ENCODE measurements at places on chromosomes 4 and X. TPM values are rescaled to one million over a fixed set of nuclear protein-coding genes. Genes with fewer than 3 reads are reported as not detected.
A peak's percentile ranks its signal among the peaks of the same experiment; 100 is the strongest.

DNA sequence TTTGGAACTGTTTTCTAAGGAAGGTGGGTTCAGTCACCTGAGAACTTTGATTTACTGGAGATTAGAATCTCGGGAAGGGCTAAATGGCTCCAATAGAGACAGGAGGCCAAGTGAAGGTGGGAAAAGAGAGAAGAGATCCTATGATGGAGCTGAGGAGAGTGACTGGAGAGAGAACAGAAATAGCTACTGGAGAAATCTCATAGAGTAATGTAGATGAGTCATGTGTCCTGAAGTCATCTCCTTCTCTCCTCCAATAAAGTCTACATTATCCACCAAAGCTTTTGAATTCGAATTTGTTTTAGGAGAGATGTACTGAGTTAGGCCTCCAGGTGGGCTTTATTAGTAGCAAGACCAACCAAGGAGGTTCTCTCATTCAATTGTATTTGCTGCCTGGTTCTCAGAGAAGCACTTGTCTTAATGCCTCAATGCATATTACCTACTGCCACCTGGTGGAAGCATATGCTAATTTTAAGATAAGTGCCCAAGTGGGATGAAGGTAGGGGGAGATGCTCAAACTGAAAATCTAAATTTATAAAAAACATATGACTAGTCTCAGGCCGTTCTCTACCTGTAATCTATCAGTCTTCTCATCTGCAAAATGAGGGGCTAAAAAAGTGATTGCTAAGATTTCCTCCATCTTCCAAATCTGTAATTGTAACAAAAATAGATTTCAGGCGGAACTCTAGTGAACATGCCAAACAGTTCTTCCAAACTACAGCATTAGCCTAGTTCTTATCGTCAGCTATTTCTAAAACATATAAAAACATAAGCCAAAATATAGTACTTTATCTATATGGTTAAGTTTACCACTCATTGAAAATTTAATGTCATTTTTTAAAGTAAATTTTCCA is 24.4 kb downstream of the TXK start:
- DNase-seq: peak; percentile 23

- no peak for DNase-seq
These were observed at the start of gene WAS for GRCh38 chrX:48683411-48683982. Gene WAS, plus strand, starts transcription at chrX:48683799. Its CDS starts 55 bp downstream, at chrX:48683854.

DNA sequence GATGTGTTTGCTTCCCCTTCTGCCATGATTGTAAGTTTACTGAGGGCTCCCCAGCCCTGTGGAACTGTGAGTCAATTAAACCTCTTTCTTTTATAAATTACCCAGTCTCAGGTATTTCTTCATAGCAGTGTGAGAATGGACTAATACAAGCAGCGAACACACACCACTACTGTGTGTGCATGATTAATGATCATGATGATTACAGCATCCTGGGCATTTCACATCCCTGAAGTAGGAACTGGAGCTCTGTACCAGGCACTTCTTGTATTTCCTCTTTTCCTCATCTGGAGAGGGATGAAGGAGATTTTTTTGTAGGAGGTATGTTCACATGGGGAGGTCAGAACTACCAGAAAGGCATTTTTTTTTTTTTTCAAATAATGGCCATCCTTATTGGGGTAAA is 60.8 kb downstream of the PPM1K start:
- no peak for DNase-seq

- DNase-seq: no peak
These were observed 384.9 kb downstream of the CENPC start for GRCh38 chr4:67160394-67160793.

DNA sequence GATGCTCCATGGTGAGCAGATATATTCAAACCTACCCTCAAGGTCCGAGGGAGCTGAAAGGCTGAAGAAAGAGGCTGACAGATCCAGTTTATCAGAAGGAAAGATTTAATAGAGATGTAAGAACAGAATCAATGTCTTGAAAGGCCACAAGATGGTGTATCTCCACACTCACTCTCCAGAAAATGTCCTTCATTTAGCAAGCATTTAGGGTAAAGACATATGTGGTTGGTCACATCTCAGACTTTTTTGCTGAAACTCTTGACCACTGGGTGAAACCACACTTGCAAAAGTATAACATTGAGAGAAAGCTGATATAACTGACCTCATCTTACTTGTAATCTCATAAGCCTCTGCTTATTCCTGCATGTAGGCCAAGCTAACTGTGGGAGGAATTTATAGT is 745.8 kb upstream of the GALNTL6 start:
- DNase-seq: no peak

DNA sequence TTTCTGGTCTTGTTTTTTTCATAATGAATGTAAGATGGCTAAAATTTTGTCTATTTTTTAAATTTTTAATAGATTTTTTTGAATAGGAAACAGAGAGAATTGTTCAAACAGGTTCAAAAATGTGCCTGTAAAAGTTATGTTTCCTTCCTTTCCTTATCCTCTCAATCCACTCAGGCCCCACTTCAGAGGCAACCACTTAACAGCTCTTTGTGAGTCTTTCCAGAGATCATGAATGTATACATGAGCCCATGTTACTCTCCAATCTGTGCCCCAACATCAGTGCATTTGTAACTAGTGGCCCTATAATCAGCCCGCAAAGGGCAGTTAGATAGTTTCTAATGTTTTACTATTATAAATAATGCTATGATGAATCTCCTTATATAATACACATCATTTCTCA is 14.0 kb downstream of the CFI start:
- DNase-seq: no peak

DNA sequence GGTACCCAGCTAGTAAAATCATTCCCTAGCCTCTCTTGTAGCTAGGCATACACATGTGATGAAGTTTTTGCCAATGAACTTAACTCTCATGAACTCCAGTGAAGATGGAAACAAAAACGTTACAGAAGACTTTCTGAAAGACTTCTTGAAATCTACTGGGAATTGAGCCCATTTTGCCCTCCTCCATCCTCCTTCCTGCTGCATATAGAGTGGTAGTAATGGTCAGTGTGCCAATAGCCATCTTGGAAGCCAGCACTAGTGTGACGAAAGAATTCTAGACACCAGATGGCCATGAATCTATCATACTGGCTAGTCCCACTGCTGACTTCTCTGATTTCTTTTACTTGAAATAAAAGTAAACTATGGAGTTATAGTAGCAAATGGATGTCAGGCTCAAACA is 30.9 kb upstream of the PPA2 start:
- no peak for DNase-seq

DNA sequence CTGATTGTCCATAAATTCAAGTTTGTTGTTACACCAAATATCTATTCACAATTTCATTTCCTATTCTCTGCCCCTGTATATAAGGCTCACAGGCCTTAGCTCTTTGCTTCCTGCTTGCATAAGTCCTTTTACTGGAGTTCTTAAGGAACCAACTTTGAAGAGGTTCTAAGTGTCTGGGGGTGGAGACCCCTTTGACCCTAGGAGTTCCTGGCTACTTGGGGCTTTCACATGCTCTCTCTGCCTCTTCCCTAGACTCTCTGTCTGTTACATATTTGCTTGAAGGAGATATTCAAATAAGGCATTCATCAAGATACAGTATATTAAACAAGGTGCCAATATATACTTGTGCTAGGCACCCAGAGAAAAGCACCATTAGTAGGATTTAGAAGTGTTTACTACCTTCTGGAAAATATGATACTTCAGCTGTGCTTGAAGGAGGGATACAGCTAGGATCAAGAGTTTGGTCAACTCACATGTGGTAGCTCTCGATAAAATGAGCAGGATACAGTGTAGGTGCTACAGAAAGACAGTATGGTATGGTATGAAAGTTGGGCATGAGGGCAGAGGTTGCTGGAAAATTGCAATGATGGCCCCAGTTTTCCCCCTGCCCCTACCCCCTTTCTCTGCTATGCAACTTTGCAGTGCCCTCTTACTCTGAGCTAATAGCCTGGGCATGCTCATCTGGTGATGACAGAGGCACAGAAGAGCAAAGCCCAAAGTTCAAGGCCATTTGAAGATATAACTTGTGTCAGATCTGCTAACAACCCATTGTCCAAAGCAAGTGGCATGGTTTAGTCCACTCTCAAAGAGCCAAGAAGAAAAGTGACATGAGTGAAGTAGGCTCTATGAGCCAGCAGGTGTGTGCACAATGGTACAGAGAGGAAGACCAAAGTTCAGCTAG is 107.6 kb upstream of the CPEB2 start:
- no peak for DNase-seq

GRCh38 chr4:6062133-6062532 is 43.9 kb upstream of the C4orf50 start:
- no peak for DNase-seq

DNA sequence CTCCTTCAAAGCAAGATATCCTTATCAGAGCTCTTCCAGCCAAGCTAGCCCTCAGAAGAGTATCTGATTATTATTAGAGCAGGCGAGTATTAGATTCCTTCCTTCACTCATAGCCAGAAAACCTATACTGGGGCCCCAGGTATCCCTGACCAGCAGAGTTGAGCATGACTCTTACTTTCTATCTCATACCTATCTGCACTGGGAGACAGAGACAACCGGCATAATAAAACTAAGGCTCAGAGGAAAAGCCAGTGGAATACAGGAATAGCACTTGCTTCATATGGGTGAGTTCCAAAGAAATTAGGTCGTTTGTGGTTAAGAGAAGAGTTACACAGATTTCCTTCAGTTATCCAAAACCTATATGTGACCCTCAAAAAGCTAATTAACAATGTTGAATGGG is 41.8 kb upstream of the COX7B2 start:
- peak; percentile 12 for DNase-seq

DNA sequence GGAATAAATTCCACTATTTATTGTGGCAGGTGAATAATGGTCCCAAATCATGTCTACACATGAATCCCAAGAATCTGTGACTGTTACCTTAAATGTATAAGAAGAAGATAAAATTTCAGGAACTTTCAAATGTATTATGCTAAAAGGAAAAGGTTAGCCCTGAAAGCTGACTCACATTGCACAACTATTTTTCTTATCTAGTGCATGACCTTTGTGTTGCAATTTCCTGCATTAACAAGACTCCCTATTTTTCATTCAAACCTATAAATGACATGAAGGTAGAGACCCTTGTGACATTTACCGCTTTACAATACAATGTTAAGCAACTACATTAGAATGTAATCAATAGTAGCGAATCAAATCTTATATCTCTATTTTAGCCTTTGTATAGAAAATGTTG is 36.7 kb downstream of the UBQLN2 start:
- DNase-seq: peak; percentile 1

GRCh38 chr4:147737623-147738022 is 5.7 kb downstream of the ARHGAP10 start:
- no peak for DNase-seq

DNA sequence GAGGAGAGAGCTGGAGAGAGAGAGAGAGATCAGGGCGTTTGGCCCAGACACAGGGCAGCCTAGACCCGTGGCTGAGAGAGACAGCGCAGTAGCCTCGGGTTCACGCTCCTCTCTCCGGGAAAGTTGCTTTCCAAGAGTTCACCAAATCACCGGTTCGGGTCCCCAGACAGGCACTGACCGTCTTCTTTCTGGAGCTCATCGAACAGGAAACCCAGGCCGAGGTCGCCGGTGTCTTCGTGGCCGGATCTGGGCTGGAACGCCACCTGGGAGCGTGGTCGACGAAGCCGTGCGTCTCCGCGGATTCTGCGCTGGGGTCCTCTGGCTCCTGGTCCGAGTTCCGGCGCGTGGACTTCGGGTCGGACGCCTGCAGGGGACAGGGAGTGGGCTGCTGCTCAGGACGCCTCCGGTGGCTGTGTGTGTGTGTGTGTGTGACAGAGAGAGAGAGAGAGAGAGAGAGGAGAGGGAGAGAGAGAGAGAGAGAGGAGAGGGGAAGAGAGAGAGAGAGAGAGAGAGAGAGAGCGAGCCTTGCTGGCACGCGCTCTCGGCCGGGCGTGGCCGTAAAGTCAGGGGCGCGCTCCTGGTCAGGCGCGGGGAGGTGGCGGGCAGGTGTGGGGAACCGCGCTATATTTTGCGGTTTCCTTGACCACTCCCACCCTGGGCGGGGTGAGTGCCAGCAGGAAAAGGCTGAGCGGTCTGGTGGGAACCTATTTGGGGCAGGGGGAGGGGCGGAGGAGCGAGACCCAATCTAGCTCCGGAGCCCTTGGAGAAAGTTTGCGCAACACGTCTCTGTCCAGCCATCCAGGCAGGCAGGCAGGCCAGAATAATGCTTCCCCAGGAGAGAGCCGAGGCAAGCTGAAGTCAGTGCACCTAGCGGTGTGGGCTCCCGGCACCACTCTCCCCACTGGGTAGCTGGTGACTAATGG is 62.1 kb downstream of the RHOXF2B start:
- DNase-seq: no peak

GRCh38 chrX:63402106-63402505 is 51.0 kb upstream of the SPIN4 start:
- DNase-seq: peak; percentile 1

DNA sequence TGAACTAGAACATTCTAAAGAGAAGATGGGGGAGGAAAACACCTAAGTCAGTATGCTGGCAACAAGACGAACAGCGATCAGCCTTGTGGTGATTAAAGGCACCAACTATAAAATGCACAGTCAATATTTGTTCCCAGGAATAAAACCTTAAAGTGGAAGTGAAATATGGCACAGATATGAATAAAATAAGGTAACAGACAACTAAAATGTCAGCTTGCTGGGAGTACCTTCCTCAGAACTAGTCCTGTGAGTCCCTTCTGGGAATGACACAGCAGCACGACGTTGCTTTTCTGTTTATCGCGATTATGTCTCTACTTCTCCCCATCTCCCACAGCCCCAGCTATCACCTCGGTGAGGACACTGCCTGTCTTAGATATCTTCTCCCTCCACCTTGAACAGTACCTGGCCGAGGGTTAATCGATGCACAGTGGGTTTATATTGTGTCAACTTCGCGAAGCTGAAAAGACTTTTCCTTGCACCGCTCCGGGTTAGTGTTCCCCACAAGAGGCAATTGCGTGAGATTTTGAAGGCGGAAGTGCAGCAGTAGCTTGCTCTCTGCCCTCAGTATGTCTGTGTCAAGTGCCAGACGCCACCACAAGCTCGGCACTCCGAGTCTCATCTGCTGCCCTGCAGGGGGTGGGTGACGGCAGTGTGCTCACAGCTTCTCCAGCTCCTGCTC is 17.4 kb downstream of the MTNR1A start:
- no peak for DNase-seq

DNA sequence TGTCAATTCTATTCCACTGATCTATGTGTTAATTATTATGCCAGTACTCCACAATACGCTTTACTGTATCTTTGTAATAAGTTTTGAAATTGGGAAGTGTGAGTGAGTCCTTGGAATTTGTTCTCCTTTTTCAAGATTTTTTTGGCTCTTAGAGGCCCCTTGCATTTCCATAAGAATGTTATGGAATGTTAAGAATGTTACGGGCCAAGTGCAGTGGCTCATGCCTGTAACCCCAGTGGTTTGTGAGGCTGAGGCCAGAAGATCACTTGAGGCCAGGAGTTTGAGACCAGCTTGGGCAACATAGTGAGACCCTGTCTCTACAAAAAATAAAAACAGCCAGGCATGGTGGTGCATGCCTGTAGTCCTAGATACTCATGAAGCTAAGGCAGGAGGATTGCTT is 167.6 kb upstream of the CXorf66 start:
- DNase-seq: peak; percentile 18

GRCh38 chr4:144787365-144788258 is 141.7 kb downstream of the HHIP start:
- peak; percentile 32 for DNase-seq

Gene CACNA1F
- total RNA-seq: not detected

Gene CFAP47
- total RNA-seq: not detected

Gene HMGN5
- 5.0 TPM for total RNA-seq

Gene GABRB1
- not detected for total RNA-seq

Gene UGT2B7
- total RNA-seq: 0.55 TPM

Gene SEPTIN11
- total RNA-seq: 621 TPM

Gene MAEA
- 79.3 TPM for total RNA-seq

Gene MAB21L2
- 1.9 TPM for total RNA-seq

Gene SPP1
- total RNA-seq: 217 TPM
